ENCODE measurements at places on chromosomes 12 and 14. TPM values are rescaled to one million over a fixed set of nuclear protein-coding genes. Genes with fewer than 3 reads are reported as not detected.

ACVRL1 gene
- total RNA-seq = not detected

PYGL gene
- 44.5 TPM for total RNA-seq

MANSC1 gene
- 10.5 TPM for total RNA-seq

KRT73 gene
- not detected for total RNA-seq

WSCD2 gene
- total RNA-seq = not detected

All from HT-29 (cell line).